ENCODE measurements at places on chromosomes 16 and 17.

- DNase-seq = no peak
These were observed at the start of gene NLRC3 for GRCh38 chr16:3577302-3577752. TSS of gene NLRC3 (minus strand) at chr16:3577403. CDS start at chr16:3565036, 12,367 bp downstream.

- DNase-seq = no peak
These were observed 418 bp downstream of the SOCS3 start for GRCh38 chr17:78359321-78359996.

DNA sequence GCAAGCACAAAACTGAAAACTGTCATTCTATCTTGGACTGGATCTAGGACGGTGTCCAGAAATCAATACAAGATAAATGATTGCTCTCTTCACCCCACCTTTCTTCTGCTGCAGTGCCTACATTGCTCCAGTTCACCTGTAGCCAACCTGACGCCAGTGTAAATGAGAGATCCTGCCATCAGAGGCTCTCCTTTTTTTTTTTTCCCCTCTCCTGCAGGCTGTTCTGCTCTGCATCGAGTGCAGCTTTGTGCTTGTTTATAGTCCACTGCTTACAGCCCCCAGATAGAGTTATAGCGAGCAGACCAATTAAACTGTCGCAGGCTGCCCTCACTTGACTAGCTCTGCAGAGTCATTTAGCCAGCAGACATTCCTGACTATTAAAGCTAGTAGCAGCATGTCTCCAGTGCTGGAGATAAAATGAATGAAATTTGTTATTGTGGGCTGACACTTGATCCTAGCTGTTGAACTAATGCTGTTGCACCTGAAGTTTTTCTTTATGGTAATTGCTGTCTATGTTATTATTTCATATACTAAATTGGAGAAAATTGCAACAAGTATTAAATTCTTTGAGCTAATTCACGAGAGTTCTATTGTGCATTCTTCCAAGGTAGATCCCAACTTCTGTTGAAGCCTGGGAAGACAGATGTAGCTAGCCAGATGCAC lies 257.1 kb downstream of the FTO start:
- DNase-seq = no peak

- no peak for DNase-seq
These were observed 8.7 kb downstream of the MSL1 start for GRCh38 chr17:40130352-40131042.

GRCh38 chr16:84314373-84314772 lies 19.7 kb downstream of the WFDC1 start:
- no peak for DNase-seq

DNA sequence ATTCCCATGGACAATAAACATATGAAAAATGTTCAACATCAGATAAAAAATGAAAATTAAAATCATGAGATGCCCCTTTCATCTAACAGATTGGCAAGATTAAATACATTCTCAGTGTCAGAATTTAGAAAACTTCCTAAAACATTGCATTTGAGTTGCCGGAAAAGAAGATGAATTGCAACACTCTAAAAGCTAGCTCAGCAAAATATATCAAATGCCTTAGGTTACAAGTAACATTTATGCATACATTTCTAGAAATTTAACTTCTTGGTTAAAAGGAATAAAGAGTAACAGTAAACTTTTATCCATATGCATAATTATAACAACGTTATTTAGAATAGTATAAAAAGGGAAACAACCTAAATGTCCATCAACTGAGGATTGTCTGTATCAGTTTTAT lies 239.0 kb downstream of the PMP22 start:
- no peak for DNase-seq

DNA sequence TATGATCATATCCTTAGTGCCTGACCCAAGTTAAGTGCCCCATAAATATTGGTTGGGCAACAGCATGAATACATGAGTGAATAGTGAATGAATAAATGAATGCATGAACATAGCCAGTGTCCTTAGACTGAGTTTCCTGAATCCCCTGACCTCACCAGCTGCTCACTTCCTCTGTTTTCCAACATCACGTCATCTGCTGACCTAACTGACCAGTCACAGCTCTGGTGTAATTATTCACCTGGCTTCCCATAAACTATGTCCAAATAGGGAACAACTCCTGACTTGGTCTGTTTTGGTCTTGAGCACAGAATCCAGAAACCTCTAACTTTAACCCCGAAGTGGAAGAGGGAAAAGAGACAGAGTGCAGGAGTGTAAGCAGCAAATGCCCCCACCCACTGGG lies 83.4 kb downstream of the ASIC2 start:
- DNase-seq = no peak

GRCh38 chr17:41777574-41778188 lies 8.8 kb downstream of the JUP start:
- DNase-seq = peak; percentile 93

DNA sequence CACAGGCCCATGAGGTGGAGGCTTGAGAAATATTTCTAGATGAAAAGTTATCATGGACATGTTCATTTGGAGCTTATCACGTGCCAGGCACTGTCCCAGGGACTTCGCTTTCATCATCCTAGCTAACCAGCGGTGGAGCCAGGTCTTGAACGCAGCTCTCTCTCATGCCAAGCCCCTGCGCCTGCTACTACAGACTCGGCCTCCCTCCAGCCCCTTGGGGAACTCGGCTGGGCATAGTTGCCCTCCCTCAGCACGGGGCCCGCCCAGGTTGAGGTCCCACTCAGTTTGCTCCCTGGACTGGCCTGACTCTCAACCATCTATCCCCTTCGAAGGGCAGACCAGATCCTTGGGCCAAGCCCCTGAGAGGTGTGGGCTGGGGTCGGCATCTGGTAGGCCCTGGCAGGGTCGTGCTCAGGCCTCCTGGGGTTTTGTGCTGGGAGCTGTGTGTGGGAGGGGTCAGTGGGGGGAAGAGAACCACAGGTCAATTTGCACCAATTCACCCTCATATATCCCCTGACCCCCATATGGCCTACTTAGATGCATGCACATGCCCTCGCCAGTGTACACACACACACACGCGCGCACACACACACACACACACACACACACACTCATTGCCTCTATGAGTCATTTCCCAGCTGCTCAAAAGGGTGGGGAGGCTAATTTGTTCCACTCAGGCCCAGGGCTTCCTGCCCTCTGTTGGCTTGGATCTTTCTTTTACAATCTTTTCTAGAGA lies 12.1 kb upstream of the SCN4A start:
- peak; percentile 72 for DNase-seq

- DNase-seq = no peak
These were observed 2.3 kb downstream of the SLFN5 start for GRCh38 chr17:35245196-35245486.

DNA sequence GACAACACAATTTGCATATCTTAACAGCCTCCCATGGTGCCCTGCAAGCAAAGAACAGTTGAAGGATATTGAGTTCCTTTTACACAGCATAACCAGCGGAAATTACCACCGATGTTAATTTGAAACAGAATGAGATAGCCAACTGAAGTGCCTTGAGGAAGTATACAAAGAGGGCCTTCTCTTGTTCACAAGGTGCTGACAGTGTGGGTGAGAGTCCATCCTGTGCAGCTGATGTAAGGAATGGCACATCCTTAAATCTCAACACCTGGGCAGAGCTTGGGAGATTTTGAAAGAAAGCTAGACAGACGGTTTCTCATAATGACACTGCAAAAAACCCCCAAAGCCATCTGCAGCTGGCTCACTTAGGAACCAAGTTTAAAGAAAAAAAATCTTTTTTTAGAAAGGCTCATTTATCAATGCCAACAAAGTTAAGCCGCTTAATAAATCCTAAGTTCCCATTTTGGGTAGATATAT lies 818.6 kb downstream of the KCNJ2 start:
- no peak for DNase-seq

- no peak for DNase-seq
These were observed at the start of gene PITPNM3 for GRCh38 chr17:6556121-6557039. TSS of gene PITPNM3 (minus strand) at chr17:6556555. CDS start at chr17:6556406, 149 bp downstream.

DNA sequence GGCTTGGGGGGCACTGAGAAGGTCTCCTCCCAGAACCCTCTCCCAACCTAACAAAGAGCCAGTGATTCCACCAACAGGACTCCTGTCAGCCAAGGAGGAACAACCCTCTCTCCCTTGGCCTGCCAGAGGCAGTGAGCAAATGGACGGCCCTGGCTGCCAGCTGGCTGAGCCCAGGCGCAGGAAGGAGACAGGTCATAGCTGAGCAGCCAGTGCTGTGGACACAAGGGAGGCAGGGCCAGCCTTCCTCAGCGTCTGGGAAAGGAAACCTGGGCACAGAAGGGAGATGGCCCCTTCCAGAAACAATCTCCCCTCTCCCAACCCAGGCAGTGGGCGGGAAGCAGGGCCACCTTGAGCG lies 2.1 kb downstream of the MPO start:
- no peak for DNase-seq

- peak; percentile 83 for DNase-seq
These were observed 14.0 kb downstream of the EEF2K start for GRCh38 chr16:22220069-22220440.

- DNase-seq = peak; percentile 97
These were observed 16.5 kb downstream of the ADAM11 start for GRCh38 chr17:44775136-44775837.

DNA sequence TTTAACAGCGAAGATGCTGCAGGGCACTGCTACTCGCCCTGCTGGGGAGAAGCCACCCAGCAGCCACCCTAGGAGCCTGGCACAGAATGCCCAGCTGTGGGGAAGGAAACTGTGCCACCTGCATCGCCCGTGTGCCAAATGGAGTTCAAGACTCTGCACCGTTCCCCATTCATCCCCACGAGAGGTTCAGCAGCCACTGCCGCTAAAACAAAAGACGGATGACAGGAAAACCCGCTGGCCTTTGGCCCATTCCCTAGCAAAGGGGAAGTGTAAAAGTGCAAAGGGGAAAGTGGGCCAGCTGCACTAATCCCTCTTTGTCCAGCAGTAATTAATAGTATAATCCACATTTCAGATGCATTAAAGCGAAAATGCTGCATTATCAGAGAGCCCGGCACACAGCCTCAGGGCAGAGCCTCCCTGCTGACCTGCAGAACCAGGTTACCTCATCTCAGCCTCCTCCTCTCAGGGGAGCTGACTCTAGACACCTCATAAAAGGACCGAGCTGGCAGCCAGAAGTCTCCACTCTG lies 37.7 kb downstream of the ZFHX3 start:
- DNase-seq = no peak

DNA sequence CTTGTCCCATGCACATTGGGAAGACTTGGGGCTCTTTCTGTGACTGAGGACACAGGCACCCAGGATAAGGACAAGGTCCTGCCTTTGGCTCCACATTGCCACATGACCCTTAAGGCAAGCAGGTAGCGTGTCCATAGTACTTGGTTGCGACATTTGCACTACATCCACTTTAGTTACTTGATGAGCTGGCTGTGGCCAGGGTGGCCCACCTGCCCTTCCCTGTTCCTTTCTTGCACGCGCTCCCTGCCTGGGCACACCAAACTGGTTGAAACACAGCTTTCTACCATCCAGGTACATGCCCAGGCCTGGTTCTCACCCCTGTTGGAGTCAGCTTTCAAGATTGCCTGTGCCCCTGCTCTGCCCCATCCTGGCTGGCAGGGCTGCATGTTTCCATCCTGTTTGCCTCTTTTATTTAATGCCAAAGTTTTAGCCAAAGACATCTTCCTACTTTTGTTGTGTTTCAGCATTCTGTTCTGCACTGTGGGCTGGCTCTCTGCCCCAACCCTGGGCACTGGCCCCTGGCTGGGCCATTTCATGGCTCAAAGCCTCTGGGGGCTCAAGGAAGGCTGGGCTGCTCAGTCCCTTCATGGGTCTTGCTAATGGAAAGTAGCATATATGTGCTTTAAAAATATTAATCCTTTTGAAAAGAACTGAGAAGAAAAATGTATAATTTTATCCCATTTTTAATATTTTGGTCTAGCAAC lies 3.2 kb downstream of the B3GNT9 start:
- no peak for DNase-seq

DNA sequence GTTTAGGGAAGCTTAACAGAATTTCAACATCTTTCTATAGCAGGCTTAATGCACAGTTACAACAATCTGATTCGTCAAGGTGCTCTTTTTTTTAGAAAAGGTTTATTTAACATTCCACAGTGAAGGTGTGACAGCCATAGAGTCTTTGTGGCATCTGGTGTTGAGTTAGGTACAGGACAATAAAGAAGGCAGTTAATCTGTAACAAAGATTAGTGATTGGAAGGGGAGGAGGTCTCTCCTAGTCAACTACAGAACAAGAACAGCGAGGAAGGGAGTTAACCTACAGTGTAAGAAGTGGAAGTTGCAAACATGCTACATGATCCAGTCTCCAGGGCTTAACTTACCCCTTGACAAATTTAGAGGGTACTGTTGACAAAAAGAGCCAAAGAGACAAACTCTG lies 3.0 kb upstream of the ZDHHC7 start:
- DNase-seq = no peak

- no peak for DNase-seq
These were observed 24.2 kb downstream of the CYB5B start for GRCh38 chr16:69448470-69449193.

DNA sequence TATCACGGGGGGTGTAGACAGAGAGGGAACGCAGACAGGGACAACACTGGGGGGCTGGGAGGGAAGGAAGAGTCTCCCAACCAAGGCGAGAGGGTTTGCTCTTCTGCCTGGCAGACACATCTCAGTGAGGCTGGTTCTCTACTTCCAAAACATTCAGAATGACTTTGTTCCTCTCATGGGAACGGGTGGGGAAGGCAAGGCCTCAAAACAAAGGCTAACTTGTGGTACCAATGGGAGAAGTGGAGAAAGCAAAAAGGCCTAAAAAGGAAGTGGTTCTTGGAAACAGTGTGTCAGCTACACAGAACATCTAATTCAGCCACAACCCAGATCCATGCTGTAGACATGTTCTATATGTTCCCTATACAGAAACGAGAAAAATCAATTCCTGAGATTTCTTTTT lies 7.5 kb downstream of the FLOT2 start:
- no peak for DNase-seq

GRCh38 chr16:80066805-80067580 lies 466.5 kb upstream of the MAF start:
- DNase-seq = no peak

DNA sequence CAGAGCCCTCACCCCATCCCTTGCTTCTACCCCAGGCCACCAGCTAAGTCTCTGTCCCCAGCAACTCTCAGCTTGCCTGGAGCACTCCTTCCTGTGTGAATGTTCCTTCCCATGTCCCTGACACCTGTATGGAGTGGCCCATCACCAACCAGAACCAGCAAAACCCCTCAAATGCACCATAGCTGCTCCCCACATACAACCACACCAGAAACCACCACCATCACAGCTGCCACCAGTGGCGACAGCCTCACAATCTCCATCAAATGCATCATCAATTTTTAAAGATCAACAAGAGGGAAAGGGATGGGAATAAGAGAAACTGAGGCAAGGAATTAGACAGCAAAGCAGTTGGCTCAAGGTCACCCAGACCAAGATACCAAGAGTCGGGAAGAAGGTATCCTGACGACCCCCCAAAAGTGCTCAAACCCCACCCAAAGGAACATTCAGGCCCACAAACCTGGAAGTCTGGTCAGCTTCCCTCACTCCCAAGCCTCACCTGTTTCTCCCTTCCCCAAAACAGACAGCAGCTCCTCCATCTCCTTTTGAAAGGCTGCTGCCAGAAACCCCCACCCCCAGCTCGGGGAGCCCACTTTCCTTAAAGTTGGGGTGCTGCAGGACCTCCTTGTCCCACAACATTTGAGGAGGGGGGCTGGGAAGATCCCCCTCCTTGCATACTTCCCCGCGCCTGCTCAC lies 1.8 kb downstream of the SRCIN1 start:
- no peak for DNase-seq
